ENCODE measurements at places on chromosomes 6 and 20.

GRCh38 chr20:11700831-11701230, 216.9 kb upstream of the BTBD3 start:
- no peak overlapping the region for H3K27ac ChIP-seq
- no peak for DNase-seq
- no peak overlapping the region for H3K4me3 ChIP-seq
- no peaks in the 10 kb centered on the region for H3K27me3 ChIP-seq
- H3K36me3 ChIP-seq, result no peaks in the 10 kb centered on the region

DNA sequence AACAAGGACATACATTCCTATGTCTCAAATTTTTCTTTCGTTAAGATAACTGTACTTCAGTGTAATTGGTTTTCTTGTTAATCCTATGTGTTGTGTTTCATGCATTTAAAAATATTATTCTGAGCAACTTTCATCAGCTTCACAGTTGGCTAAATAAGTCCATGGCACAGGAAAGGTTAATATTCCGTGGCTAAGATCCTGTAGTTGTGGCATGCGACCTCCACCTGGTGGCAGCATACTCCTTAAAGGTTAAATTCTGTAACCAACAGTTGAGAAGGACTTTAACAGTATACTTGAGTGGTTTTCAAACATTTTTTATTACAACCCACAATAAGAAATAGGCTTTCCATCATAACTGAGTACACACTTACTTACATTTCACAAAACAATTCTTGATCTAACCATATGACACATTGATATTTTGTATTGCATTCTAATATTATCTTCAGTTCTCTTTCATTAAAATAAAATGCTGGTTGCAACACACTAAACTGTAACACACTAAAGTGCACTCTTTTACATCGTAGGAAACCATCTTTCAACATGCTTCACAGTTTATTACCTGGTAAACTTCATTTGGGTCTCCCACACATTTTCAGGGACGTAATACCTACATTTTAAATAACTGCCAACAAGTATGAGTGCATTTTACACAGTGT, 118.3 kb downstream of the SLX4IP start:
- no peaks in the 10 kb centered on the region for H3K4me1 ChIP-seq
- H3K36me3 ChIP-seq, result no peaks in the 10 kb centered on the region
- H3K27me3 ChIP-seq, result no peaks in the 10 kb centered on the region
- no peak overlapping the region for H3K4me3 ChIP-seq

- H3K4me3 ChIP-seq, result no peak overlapping the region
- no peaks in the 10 kb centered on the region for H3K4me1 ChIP-seq
- no peaks in the 10 kb centered on the region for H3K36me3 ChIP-seq
- DNase-seq, result no peak
Measured at GRCh38 chr6:79778816-79779215, 147.7 kb downstream of the SH3BGRL2 start.

DNA sequence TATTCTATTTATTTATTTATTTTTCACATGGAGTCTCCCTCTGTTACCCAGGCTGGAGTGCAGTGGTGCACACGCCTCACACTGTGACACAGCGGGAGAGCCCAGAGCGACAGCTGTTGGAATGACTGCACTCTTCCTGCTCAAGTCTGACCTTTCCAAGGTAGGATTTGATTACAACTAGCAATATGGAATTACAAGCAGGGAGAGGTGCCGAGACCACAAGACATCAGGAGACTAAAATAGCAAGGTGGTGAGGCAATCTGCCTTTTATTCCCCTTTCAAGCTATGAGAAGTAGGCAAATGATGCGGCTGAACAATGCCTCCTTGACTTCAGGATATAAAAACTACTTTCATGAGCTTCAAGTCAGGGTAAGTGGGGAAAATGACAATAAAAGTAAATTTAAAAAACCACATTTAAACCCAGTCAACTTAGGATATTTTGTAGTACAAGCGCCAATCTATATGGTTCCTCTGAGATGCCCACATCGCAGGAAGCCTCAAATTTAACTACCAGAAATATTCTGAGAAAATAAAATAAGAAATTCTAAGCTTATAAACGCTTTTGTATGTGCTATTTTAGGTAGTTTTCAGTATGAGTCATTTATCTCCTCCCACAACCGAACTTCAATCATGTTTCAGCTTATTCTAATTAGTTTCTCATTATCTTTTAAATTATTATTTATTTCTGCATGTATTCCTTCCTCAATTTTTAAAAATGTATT, 146.9 kb upstream of the SGK1 start:
- no peak for DNase-seq
- peaks cover 4% of the 10 kb centered on the region for H3K4me1 ChIP-seq
- H3K27ac ChIP-seq, result no peak overlapping the region
- H3K36me3 ChIP-seq, result no peaks in the 10 kb centered on the region

DNA sequence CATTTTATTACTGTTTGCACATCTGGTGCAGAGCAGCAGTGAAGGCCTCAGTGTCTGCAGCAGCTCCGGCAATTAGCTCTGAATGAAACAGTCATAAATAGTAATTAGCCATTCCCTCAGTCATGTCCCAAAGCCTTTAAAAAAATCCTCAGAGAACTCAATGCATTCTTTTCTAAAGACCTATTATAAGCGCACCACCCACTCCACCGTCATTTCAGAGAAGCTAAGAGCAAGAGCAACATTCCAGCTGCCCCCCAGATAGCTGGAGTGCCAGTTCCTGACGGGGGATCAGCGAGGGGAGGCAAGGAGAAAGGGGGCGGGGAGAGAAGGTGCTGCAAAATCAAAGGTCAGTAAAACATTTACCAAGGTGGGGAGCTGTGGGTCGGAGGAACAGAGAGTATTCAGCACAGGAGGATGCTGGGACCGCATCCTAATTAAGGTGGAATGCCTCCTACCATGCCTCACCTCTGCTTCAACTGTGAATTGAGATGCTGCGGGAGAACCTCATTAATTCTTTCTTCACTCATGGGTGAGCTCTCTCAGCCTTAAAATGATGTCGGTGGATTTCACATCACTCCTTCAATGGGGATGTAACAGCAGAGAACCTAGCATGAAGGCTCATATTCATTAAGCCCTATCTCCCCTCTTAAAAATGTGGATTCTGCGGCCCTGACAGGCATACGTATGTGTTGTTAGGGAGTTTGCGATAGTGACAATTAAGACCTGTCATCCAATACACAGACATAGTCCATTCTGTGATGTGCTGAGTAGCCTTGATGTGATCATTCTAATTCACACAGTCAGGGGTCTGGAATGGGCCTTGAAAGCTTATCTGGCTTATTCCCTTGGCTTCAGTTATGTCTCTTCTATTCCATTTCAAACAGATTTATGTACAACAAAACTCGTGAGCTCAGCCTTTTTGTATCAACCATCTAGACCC, 469.5 kb upstream of the NRSN1 start:
- no peaks in the 10 kb centered on the region for H3K4me1 ChIP-seq
- no peak for DNase-seq
- H3K27ac ChIP-seq, result no peak overlapping the region
- H3K4me3 ChIP-seq, result no peak overlapping the region
